ENCODE measurements at places on chromosomes 2 and 18. TPM values are rescaled to one million over a fixed set of nuclear protein-coding genes. Genes with fewer than 3 reads are reported as not detected.

DNA sequence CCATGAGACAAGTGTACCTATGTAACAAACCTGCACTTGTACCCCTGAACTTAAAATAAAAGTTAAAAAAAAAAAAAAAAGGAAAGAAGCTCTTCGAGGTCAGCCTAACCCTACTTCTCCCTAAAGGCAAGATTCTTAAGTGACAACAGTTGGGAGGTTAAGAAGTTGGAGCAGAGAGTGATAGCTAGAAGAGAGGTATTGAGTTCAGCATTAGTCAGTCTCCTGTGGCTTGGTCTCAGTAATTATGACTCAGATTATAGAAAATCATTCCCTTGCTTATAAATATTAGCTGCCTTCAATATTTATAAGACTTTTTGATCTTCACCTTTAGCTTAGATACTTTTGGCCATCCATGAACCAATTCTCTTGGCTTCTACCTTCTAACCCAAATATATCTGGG lies 926.8 kb upstream of the SLC39A10 start:
- DNase-seq, result no peak

- peak; percentile 44 for DNase-seq
Observed at GRCh38 chr2:2188941-2189340, 142.1 kb downstream of the MYT1L start.

- no peak for DNase-seq
Observed at GRCh38 chr2:41933585-41934320, 114.1 kb upstream of the PKDCC start.

- no peak for DNase-seq
Observed at GRCh38 chr2:157304811-157305722, 20.6 kb downstream of the ERMN start.

The CCDC148 gene
- 7.4 TPM for total RNA-seq

DNA sequence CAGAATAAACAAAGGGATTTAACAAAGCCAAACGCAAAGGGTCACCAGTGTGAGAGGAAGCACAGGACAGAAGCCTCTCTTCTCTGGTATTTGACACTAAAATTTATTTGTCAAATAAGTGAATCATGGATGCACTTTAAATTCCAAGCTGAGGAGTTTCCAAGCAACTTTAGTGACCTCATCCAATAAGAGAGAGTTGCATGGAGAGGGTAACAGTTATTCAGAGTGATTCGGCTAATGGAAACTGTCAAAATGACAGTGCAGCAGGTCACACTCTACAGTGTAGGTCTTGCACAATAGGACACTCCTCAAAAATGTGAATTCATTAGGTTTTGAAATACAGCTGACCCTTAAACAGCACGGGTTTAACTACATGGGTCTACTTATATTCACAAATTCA lies 103.9 kb upstream of the ACVR1C start:
- no peak for DNase-seq

The RAB17 gene
- 4.3 TPM for total RNA-seq

- no peak for DNase-seq
Observed at GRCh38 chr18:75349668-75350511, 77.6 kb downstream of the SMIM21 start.

- DNase-seq, result no peak
Observed at GRCh38 chr2:230155359-230155758, 64.4 kb downstream of the SP110 start.

DNA sequence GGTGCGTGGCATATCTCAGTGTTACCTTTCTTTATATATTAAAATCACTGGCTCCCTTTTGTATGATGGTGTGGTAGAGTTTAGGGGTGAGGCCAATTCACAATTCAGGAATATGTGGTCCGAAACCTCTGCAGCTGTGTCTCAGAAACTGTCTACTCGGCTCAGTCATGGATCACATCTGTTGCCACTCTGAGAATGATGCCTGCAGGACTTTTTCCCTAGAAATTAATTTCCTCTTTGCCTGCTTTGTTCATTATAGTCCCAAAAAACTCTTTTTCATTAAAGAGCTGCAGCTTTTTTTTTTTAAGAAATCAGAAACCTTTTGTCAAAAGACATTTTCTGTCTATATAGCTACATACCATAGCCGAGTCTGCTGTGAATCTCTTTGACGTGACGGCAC lies 104.9 kb upstream of the NFATC1 start:
- no peak for DNase-seq

The SH2D6 gene
- 2.4 TPM for total RNA-seq

- DNase-seq, result no peak
Observed at GRCh38 chr2:10000541-10000940, 42.8 kb upstream of the KLF11 start.

DNA sequence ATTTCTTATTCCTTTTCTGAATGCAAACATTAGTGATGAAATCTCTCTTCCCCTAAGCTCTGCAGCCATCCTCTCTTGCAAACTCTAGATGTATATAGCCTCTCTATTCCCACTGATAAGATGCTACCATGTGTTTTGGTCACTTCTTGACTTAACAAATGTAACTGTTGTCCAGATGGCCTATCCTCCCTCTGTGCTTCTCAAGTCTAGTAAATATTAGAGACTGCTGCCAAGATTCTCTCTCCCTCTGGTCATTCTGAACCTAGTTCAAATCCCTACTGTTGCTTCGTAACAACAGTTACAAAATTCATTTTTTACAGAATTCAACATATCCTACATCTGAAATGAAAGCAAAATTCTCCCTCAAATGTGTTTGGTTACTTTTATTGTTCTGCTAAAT lies 156.6 kb downstream of the TXNL1 start:
- no peak for DNase-seq

DNA sequence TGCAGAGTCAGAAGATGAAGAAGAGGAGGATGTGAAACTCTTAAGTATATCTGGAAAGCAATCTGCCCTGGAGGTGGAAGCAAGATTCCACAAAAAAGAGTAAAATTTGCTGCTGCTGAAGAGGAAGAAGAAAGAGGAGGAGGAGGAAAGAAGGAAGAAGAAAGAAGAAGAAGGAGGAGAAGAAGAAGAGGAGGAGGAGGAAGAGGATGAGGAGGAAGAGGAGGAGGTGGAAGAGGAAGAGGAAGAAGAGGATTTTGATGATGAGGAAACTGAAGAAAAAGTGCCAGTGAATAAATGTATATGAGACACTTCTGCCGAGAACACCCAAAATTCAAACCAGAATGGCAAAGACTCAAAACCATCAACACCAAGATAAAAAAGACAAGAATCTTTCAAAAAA lies 20.9 kb upstream of the TAF4B start:
- DNase-seq, result no peak

The VWC2L gene
- total RNA-seq, result 5.9 TPM

The RASGRP3 gene
- 18.0 TPM for total RNA-seq

GRCh38 chr18:23121133-23121532 lies 14.2 kb upstream of the CABLES1 start:
- no peak for DNase-seq

GRCh38 chr2:172234716-172235691 lies 132.3 kb upstream of the DLX2 start:
- no peak for DNase-seq

The SOX11 gene
- total RNA-seq, result 1.9 TPM

GRCh38 chr2:219541611-219542180 lies 1.9 kb downstream of the CHPF start:
- DNase-seq, result peak; percentile 80

- no peak for DNase-seq
Observed at GRCh38 chr18:32919799-32920198, 147.0 kb upstream of the KLHL14 start.

GRCh38 chr2:138238908-138239307 lies 262.7 kb upstream of the SPOPL start:
- no peak for DNase-seq

DNA sequence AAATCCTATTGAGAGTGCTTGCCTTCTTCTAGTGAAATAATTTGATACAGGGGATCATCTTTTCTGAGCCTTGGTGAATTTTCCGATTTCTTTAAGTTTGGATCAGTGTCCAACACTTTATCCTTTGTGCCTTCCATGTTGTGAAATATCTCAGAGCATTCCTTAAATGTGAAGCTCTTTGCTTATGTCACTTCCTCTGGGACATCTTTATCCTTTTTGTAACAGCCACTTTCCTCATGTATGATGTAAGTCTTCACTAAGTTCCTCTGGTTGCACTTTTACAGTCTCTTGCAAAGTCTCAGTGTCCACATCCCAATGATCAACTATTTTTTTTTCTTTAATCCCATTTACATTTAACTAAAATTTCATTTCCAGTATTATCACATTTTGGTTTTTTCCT lies 254.2 kb downstream of the EN1 start:
- no peak for DNase-seq

DNA sequence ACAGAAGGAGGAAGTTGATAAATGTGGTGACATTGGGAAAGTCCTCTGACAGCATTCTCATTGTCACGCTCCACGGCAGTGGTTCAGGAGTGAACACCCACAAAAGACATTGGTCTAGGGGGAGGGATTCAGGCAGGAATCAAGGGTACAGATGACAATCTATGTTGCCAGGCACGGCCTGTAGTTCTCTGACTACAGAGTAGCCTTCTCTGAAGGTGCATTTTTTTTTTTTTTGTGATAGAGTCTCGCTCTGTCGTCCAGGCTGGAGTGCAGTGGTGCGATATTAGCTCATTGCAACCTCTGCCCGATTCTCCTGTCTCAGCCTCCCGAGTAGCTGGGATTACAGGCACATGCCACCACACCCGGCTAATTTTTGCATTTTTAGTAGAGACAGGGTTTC lies 7.4 kb upstream of the MOB1A start:
- no peak for DNase-seq

GRCh38 chr2:24985511-24985910 lies 13.8 kb upstream of the DNAJC27 start:
- DNase-seq, result no peak

All from dorsolateral prefrontal cortex (tissue), 122 donors.